ENCODE measurements at places on chromosomes 4 and X.

DNA sequence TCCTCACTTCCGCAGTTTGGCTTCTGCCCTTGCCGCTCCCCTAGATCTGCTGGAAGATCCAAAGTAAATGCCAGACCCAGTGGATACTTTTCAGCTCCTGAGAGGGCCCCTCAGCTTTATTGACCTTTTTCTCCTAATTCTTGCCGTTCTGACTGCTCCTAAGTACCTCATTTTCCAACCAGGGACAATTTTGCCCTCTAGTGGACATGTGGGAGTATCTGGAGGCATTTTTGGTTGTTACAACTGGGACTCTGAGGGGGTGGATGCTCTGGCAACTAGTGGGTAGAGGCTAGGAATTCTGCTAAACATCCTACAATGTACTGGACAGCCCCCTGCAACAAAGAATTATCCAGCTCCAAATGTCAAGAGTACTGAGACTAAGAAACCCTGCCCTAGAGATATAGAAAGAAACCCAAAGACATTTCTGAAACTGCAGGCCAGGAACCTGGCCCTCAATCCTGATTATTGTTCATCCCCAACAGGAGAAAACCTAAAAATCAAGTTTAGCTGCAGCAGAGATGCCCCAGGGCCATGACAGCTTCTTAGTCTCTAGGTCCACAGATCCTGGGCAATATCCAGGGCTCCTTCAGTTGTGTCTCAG is 3.4 kb downstream of the TEX13B start:
- DNase-seq, result no peak

DNA sequence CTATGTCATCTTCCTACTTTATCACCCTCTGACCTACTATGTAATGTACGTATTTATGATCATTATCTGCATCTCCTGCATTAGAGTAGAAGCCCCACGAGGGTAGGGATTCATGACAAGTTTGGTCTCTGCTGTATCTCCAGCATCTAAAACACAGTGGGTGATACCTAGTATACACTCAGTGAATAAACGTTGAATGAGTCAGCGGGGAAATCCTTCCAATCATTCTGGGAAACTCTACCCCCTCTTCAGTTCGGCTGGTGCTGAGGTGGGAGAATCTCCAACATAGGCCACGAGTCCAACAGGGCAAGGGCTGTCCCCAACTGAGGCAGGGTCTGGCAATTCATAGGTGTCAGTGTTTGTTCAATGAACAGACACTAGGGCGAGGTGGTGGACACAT is 74.4 kb upstream of the EFNB1 start:
- no peak for DNase-seq

- DNase-seq, result no peak
These were observed 13.7 kb upstream of the ODAM start for GRCh38 chr4:70181864-70182263.

- DNase-seq, result peak; percentile 41
These were observed 128.3 kb downstream of the MAGEE1 start for GRCh38 chrX:76555816-76556215.

DNA sequence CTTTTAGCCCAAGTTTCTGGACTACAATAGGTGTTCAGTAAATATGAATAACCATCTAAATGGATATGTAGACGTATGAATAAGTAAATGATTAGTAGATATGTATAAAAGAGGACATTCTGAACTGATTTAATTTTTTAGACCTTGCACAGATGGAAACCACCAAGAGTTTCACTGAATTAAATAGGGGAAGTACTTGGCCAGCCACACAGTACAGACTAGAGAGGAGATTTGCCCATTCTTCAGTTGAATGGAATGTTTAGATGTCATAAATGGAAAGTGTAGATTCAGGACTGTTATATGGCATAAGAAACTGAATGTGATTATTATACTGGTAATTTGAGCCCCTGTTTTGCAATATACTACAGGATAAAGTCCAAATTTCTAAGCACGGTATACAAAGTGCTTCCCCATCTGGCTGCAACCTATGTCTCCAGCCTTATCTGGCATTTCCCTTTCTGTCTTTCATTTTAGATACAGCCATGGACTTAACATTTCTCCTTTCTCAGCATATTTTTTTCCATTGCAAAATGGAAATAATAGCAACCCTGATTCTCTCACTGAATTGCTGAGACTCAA is 137.8 kb upstream of the HS3ST1 start:
- no peak for DNase-seq

DNA sequence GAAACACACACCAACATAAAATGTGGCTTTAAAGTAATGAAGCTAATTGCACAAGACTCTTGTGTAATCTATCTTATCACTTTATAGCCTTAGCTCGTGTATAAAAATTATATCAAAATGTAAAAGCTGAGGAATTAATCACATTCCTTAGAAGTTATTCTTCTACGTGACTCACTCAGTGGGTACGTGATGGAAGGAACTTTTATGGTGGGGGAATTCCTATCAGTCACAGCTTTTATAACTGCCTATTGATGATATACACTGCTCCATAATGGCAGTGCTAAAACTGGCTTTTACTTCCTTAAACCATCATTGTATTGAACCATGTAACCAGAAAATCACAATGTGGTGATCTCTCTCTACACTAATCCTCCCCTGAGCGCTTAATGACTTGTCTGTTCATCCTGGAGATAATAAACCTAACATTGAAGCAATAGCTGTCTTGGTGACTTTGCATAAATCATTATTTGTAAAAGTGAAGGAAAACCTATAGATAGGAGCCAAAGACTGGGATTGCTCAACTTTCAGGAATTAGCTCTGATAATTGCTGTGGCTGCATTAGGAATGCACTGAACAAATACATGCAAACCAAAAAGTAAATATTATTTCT is 276.7 kb downstream of the GBA3 start:
- DNase-seq, result no peak

- peak; percentile 4 for DNase-seq
These were observed 36.1 kb upstream of the DOCK11 start for GRCh38 chrX:118459494-118459893.

GRCh38 chr4:89109841-89110540 is 1.3 kb upstream of the TIGD2 start:
- DNase-seq, result peak; percentile 18

GRCh38 chr4:98481167-98481566 is 177.2 kb downstream of the TSPAN5 start:
- DNase-seq, result no peak

GRCh38 chr4:100936661-100937375 is 410.5 kb downstream of the PPP3CA start:
- DNase-seq, result no peak

DNA sequence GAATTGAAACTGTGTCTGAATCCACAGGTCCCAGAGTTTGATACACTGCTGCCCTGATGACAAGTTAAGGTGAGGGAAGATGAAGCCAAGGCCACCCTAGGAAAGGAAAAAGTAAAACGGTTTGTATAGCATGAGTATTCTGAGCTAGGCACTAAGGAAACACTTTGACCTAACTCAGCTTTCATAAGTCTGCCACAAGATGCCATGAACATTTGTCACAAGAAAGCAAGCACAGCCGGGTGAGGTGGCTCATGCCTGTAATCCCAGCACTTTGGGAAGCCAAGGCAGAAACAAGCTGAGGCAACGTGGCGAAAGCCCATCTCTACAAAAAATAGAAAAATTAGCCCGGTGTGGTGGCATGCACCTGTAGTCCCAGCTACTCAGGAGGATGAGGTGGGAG is 34.2 kb downstream of the ELOVL6 start:
- no peak for DNase-seq

GRCh38 chrX:148601034-148601433 is 100.6 kb downstream of the AFF2 start:
- no peak for DNase-seq

DNA sequence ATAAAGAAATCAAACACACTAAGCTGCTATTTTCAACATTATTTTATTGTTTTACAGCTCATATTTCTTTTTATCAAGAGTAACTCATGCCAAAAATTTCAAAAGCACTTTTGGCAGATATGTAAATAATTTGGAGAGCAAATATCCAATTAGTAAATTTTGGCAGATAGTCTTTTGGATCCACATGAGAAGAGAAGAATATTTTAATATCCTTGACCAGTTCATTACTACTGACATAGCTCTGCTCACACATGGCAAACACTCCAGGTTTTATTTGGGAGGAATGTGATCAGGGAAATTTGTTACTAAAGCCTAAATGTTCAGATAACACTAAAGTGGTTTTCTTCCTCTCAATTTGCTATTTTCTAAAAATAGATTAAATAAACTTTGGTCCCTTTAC is 1054.3 kb downstream of the FAT4 start:
- no peak for DNase-seq

All from endothelial cell (in vitro differentiated cells).